ENCODE measurements at places on chromosomes 6 and 20.
A peak's percentile ranks its signal among the peaks of the same experiment; 100 is the strongest.

DNA sequence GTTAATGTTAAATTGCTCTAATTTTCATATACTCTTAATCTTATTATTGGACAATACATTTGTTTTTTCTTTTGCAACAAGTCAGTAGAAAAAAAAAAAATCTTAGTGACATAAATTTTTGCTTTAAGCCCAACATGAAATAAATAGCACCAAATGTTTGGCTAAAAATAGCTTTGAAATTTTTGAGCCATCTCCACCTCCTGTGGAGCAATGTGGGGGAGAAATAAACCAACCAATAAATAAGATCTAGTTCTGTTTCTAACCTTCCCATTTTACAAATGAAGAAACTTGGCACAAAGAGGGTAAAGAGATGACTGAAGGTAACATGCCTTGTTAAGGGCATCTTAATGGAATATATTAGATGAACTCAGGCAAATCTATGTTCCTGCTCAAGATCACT, 91.4 kb downstream of the PRKN start:
- no peaks in the 10 kb centered on the region for H3K27me3 ChIP-seq
- DNase-seq, result no peak
- H3K36me3 ChIP-seq, result no peaks in the 10 kb centered on the region
- no peak overlapping the region for H3K4me3 ChIP-seq
- no peak overlapping the region for H3K27ac ChIP-seq
- H3K4me1 ChIP-seq, result no peaks in the 10 kb centered on the region

GRCh38 chr6:105300090-105300489, 102.8 kb downstream of the PREP start:
- DNase-seq, result no peak
- no peak overlapping the region for H3K4me3 ChIP-seq
- no peaks in the 10 kb centered on the region for H3K27me3 ChIP-seq
- no peak overlapping the region for H3K27ac ChIP-seq
- no peaks in the 10 kb centered on the region for H3K4me1 ChIP-seq

- H3K27me3 ChIP-seq, result no peaks in the 10 kb centered on the region
- no peak for DNase-seq
- no peaks in the 10 kb centered on the region for H3K36me3 ChIP-seq
- H3K4me3 ChIP-seq, result no peak overlapping the region
- no peak overlapping the region for H3K27ac ChIP-seq
These were observed 101.4 kb upstream of the NHSL1 start for GRCh38 chr6:138600726-138601125.

- H3K27me3 ChIP-seq, result peaks cover 2% of the 10 kb centered on the region
- H3K27ac ChIP-seq, result no peak overlapping the region
- no peaks in the 10 kb centered on the region for H3K4me1 ChIP-seq
- H3K36me3 ChIP-seq, result no peaks in the 10 kb centered on the region
- DNase-seq, result peak; percentile 73
These were observed 106.2 kb downstream of the JPH2 start for GRCh38 chr20:44080646-44081267.

GRCh38 chr20:48198929-48199451, 413.7 kb upstream of the SULF2 start:
- no peak overlapping the region for H3K4me3 ChIP-seq
- no peak overlapping the region for H3K27ac ChIP-seq
- H3K36me3 ChIP-seq, result no peaks in the 10 kb centered on the region
- DNase-seq, result peak; percentile 76

Measured in kidney (tissue), 22 donors.